RPMI7951 (cell line): ENCODE measurements at places on chromosomes 5 and 9. TPM values are rescaled to one million over a fixed set of nuclear protein-coding genes. Genes with fewer than 3 reads are reported as not detected.

The TRIM14 gene
- total RNA-seq, result 11.1 and 15.1 TPM in 2 replicates

The IRGM gene
- total RNA-seq, result not detected in 2 replicates

The LHFPL2 gene
- total RNA-seq, result 35.1 and 38.2 TPM in 2 replicates

The SHISAL2B gene
- not detected in 2 replicates for total RNA-seq

The SAXO1 gene
- under 0.01 TPM in 1 of 2 replicates, not detected in the other for total RNA-seq

The GLDC gene
- 2.0 and 2.4 TPM in 2 replicates for total RNA-seq

The AQP7 gene
- not detected in 2 replicates for total RNA-seq

The CERT1 gene
- total RNA-seq, result 14.1 and 19.9 TPM in 2 replicates

The MAML1 gene
- total RNA-seq, result 5.0 and 5.2 TPM in 2 replicates

The ENTREP1 gene
- total RNA-seq, result 0.10 TPM in 1 of 2 replicates, not detected in the other

The OR1Q1 gene
- not detected in 2 replicates for total RNA-seq

The FSD1L gene
- total RNA-seq, result 6.0 and 7.2 TPM in 2 replicates

The ETF1 gene
- total RNA-seq, result 75.7 and 88.3 TPM in 2 replicates

The PCDHB9 gene
- 0.10 and 0.24 TPM in 2 replicates for total RNA-seq

The SPINK5 gene
- not detected in 2 replicates for total RNA-seq

The BASP1 gene
- total RNA-seq, result 18.7 and 23.0 TPM in 2 replicates

The SPAAR gene
- not detected in 2 replicates for total RNA-seq

The PNPLA7 gene
- not detected in 2 replicates for total RNA-seq
